NCI-H1105 (cell line): ENCODE measurements at places on chromosomes 3 and 15.
A peak's percentile ranks its signal among the peaks of the same experiment; 100 is the strongest.

GRCh38 chr3:196651819-196652218 lies 12.3 kb downstream of the NRROS start:
- no peak for DNase-seq

- no peak for DNase-seq
Measured at GRCh38 chr3:133694288-133695268, 32.8 kb upstream of the TOPBP1 start.

- peak; percentile 42 for DNase-seq
Measured at GRCh38 chr3:192826214-192827006, 91.2 kb downstream of the MB21D2 start.

DNA sequence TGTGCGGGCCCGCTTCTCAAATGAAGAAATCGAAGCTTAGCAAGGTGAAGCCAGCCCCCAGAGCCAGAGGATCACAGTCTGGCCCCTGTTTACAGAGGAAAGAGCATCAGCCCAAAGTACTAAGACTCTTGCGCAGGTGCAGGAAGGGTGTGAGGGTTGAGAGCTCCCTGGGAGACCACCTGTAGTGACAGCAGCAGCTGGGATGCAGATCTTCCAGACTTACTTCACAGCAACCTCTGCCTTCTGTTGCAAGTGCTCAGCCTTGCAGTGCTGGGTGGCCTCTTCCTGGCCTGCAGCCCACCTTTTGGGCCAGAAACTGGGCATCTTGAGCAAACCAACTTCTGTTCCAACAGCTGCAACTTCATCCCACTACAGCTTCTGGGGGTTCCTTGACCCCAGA lies 19.7 kb downstream of the SPATA12 start:
- DNase-seq = no peak

DNA sequence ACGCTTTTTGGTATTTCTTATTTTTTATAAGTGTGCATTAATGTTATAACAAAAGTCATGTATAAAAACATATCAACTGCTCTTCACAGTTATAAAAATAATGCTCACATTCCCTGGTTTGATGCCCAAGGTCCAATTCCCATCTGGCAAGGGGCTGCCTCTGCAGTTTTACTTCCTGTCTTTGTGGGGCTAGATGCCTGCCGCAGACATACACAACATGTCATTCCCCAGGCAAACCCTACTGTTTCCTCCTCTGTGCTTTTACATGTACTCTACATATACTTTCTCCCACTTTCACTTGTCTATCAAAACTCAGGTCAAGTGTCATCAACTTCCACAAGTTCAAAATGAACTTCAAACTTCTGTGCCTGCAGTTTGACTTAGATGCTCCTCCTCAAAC lies 60.5 kb upstream of the ETV5 start:
- DNase-seq = no peak

- DNase-seq = peak; percentile 19
Measured at GRCh38 chr15:74725845-74726773, 781 bp upstream of the CYP1A1 start.

- peak; percentile 73 for DNase-seq
Measured at GRCh38 chr3:150787741-150788370, 24.9 kb upstream of the SIAH2 start.

DNA sequence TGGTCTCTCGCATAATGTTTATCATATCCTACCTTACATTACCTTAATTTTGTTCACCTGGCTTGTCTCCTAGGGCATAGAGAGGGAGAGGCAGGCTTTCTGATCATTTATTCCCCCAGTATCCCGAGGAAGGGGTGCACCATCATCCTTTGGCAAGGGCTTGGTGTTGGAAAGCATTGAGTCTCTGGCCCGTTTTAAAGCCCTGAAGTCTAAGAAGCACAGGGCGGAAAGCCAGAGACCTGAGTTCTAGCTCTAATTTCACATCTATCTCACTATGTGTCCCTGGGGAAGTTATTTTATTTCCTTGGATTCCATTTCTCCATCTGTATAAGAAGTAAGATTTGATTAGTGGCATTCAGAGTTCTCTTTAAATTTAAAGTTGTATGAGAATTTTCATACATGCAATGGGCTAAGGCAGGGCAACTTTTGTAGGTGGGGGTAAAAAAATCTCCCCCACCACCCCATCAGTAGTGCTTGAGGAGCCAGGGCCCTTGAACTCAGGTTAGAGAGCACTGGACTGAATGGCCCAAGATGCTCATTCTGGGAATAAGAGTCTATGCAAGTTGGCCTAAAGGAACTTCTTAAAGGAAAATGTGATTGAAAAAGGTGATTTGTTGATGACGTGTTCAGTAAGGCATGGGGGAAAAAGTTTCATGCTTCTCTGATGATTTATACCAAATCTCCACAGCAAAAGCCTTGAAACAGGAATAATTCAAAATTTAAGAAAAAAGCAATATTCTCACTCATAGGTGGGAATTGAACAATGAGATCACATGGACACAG lies 10.1 kb downstream of the TMC3 start:
- no peak for DNase-seq

- DNase-seq = no peak
Measured at GRCh38 chr15:78316283-78317083, 17.1 kb upstream of the SKIC8 start.

- DNase-seq = no peak
Measured at GRCh38 chr15:61047783-61048182, 181.3 kb downstream of the RORA start.

GRCh38 chr3:7209098-7209497 lies 348.2 kb downstream of the GRM7 start:
- no peak for DNase-seq

GRCh38 chr3:58899159-58899952 lies 150.5 kb downstream of the CFAP20DC start:
- DNase-seq = no peak

GRCh38 chr3:157861076-157861765 lies 245.0 kb downstream of the SHOX2 start:
- no peak for DNase-seq

DNA sequence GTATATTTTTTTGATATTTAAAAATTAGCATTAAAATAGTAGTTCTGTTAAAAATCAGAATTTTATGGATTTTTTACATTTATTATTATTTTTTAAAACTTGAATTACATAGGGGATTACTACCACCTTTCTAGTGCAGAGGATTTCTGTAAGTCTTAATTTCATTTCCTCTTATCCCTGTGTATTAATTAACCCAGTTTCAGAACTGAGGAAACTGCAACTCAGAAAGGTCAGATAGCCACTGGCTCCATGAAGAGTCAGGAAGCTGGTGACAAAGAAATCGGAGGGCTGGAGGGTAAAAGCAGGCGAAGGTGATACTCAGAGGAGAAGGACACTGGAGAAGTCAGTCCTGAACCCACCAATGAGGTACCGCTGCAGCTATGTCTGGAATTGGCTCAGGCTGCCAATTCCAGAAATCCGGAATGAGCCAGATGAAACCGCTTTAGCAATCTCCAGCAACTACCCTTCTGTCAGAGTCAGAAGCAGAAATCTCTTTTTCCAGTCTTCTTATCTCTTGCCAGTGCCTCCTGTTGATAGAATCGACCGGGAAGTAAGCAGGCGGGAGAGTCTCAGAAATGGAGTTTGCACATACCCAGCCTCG lies 308.5 kb downstream of the SV2B start:
- no peak for DNase-seq

- DNase-seq = no peak
Measured at GRCh38 chr3:43102773-43103480, 3.0 kb downstream of the POMGNT2 start.

- DNase-seq = no peak
Measured at GRCh38 chr15:78977591-78978347, 32.9 kb upstream of the CTSH start.

- no peak for DNase-seq
Measured at GRCh38 chr3:157225001-157225400, 65.1 kb upstream of the CCNL1 start.

DNA sequence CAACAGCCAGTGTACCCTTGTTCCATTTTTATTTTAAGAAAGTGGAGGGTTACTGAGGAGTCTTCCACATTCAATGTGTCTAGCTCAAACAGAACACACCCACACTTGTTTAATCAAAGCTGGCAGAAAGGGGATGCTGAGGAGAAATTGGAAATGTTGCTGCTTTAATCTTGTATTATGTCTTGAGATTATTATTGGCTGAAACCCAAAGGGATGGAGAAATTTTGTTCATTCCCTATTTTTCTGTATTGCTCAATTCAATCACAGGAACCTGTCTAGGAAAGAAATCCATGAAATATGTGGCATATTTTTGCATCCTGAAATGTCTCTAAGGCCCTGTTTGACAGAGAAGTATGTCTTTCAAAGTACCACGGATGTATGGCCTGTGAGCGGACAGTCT lies 238.0 kb downstream of the MYRIP start:
- no peak for DNase-seq

DNA sequence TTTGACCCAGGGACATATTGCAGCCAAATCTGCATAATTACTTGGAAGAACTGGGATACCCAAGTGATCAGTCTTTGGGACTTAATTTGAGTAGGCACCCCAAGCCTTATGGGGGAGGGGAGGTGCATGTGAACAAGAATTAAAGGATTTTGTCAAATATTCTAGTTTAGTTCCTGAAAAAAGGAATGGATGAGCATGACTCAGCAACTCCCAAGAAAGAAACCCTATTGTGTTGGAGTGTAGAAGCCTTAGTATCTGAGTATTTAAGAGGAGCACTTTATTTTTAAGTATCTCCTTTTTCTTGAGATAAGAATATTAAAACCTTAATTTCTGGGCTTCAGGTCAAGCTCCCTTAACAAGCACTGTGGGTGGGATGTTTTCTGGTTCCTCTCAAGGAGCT lies 222.4 kb downstream of the CD47 start:
- no peak for DNase-seq

- DNase-seq = peak; percentile 46
Measured at GRCh38 chr3:40476478-40477470, at the start of gene ZNF619. TSS of gene ZNF619 (plus strand) at chr3:40477122. CDS start at chr3:40477980, 858 bp downstream.

DNA sequence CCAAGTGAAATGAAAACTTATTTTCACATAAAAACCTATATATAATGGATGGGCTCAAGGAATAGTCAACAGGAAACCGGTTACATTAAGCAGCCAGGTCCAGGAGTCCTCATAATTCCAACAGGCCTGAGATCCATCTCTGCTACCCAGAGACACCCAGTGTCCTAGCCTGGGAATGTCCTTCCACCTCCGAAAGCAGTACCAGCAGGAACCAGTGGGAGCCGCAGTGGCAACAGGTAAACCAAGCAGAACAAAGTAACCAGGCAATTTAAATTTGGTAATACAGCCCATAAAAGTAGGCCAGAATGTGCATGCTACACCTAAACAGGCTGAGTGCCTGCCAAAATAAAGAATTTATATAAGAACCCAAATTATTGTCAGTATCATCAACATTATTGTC lies 195.6 kb downstream of the ZBBX start:
- DNase-seq = no peak

- DNase-seq = no peak
Measured at GRCh38 chr3:72247126-72247525, 462.2 kb upstream of the PROK2 start.
